Ovary (tissue), 10 donors: ENCODE measurements at places on chromosomes 5 and 9.

DNA sequence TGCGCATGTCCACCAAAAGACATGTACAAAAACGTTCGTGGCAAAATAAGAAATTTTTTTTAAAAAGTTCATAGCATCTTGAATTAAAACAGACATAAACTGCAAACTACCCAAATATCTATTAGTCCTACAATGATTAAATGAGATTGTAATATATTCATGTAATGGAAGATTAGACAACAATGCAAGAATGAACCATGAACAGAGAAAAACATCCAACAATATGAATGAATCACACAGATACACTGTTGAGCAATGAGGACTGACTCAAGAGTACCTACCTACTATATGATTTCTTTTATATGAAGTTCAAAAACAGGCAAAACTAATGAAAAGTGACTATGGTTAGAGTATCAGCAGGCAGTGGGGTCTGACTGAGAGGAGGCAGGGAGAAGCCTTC lies 17.9 kb upstream of the CTNNAL1 start:
- no peak for DNase-seq

DNA sequence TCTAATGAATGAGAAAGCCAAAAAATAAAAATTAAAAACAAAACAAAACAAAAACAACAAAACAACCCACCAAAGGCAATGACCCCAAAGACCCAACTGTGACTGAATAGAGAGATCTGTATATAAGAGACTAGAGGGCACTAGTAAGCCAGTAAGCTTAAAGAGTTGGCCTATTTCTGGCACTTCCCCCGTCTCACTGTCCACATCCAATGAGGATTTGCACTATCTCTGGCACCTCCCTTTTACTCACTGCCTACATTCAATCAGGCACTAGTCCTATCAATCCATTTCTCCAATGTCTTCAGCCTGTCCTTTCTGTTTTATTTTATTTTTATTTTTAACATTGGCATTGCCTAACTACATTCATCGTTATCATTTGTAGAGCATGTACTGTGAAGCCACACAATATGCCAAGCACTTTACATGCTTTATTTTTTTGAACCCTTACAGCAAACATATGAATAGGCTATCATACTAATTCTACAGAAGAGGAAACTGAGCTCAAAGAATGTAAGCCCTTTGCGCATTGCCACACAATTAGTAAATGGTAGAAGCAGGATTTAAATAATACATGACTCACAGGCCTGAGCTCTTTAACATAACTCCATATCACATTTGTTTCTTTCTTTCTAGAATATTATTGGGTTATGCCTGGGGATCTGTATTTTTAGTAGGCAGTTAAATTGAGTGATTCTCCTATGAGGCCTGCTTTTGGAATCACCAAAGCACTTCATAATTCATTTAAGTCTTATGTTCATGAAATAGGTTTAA lies 70.0 kb downstream of the C6 start:
- DNase-seq = no peak

DNA sequence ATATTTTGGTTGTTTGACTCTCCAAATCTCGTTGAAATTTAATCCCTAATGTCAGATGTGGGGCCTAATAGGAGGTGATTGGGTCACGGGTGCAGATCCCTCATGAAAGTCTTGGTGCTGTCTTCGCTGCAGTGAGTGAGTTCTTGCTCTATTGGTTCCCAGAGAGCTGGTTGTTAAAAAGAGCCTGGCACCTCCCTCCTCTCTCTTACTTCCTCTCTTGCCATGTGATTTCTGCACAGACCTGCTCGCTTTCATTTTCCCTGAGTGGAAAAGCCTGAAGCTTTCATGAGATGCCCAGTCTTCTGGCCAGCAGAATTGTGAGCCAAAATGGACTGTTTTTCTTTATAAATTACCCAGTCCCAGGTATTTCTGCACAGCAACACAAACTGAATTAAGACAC lies 221.6 kb downstream of the MAT2B start:
- no peak for DNase-seq

DNA sequence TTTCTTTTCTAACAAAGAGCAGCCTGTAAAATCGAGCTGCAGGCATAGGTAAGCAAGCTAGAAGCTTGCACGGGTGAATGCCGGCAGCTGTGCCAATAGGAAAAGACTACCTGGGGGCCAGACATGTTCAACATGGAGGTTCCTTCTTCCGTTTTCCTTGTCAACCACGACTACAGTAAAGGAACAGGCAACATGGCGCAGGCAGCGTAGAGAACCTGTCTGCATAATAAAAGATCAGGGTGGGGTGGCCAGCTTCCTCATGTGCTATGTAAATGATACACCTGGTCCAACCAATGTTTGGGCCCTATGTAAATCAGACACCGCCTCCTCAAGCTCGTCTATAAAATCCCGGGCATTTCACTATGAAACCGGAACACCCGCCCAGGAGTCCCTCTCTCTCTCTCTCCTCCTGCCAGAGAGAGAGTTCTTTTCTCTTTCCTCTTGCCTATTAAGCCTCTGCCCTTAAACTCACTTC lies 103.8 kb upstream of the LIFR start:
- no peak for DNase-seq

DNA sequence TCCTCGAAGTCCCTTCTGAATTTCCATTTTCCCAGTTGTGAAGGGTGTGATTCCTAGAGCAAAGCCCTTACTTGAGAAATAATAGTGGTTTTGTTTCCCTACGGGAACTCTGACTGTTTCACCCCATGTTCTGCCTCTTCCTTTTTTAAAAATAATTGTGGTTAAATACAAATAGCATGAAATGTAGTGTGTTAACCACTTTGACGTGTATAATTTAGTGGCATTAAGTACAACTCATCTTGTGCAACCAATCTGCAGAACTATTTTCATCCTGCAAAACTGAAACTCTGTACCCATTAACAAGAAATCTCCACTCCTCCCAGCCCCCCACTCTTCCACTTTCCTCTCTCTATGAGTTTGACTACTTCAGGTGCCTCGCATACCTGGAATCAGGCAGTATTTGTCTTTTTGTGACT lies 35.6 kb upstream of the HAND1 start:
- no peak for DNase-seq

DNA sequence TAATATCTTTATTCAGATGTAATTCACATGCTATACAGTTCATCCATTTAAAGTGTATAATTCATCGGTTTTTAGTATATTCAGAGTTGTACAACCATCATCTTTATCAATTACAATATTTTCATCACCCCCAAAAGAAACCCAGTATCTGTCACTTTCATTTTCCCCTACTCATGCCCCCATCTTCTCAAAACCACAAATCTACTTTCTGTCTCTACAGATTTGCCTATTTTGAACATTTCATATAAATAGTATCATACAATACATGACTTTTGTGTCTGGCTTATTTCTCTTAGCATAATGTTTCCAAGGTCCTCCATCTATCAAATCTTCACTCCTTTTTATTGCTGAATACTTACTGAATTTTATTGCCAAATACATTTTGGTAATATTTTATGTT lies 305.1 kb upstream of the SGCD start:
- no peak for DNase-seq

- DNase-seq = no peak
These were observed 27.2 kb upstream of the CYLC2 start for GRCh38 chr9:102967979-102968378.
